ENCODE measurements at places on chromosomes 1 and 21. TPM values are rescaled to one million over a fixed set of nuclear protein-coding genes. Genes with fewer than 3 reads are reported as not detected.

GRCh38 chr1:175126347-175126746 is 58.7 kb downstream of the TNN start:
- no peak for DNase-seq

DNA sequence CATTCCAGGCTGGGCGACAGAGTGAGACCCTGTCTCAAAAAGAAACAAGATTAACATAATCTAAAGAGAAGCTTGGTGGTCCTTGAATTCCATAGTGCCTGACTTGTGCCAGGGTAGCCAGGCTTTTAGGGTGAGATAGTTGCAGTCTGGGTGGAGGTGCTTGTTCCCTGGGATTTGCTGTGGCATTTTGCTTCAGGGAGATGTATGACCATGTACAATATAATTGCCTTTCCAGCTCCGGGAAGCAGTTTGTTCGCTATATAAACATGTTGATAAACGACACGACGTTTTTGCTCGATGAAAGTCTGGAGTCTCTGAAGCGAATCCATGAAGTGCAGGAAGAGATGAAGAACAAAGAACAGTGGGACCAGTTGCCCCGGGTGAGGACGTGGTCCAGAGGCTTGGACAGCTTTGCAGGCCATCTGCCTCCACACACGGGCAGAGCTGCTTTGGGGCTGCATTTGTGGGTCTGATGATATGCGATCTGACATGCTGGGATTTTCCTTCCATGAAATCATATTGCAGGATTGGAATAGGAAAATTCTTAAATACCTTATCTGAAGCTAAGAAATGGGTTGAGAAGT is 49.4 kb upstream of the KIF1B start:
- DNase-seq = no peak

- DNase-seq = no peak
Observed at GRCh38 chr21:46052703-46053651, 44.9 kb upstream of the COL6A2 start.

DNA sequence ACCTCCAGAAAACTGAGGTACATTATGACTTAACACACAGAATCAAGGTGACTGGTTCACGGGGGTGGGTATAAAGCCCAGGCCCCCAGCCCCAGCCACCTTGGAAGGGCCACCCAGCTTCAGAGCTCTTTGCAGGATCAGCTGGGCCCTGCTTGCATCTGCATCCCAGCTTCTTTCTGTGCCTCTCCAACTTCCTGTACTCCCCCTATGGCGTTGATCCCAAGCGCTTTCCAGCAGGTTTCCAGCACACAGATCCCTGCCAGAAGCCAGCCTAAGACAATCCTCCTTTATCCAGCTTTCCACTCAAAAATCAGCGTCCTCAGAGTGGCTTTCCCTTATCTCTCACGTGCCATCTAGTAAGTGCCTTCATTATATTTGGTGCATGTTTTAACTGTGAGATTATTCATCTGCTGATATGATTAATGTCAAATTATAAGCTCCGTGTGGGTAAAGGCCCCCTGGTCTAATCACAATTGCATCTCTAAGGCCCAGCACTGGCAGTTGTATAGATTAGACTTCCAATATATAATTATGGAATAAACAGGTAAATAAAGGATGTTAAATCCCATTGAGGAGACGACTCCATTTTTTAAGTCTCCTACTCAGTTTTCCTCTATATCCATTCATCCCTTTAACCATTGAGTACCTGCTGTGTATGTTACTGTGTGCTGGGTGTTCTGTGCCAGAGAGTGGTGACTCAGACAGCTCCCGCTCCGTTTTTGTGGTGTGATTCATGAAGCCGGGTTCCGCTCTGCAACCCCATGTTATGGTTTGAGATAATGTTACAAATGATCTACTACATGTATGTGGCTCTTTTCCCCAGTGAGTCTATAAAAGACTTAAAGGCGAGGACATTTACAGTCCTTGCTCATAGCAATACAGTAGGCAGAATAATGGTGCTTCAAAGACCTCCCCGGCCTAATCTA is 387.6 kb downstream of the PCP4 start:
- DNase-seq = peak; percentile 11

- no peak for DNase-seq
Observed at GRCh38 chr1:8818325-8818775, 910 bp upstream of the RERE start.

The PRRX1 gene
- not detected for polyA plus RNA-seq

The ATAD3B gene
- polyA plus RNA-seq = 18.4 TPM

The DIRAS3 gene
- polyA plus RNA-seq = 0.14 TPM
